ENCODE measurements at places on chromosomes 16 and 17. TPM values are rescaled to one million over a fixed set of nuclear protein-coding genes. Genes with fewer than 3 reads are reported as not detected.

DNA sequence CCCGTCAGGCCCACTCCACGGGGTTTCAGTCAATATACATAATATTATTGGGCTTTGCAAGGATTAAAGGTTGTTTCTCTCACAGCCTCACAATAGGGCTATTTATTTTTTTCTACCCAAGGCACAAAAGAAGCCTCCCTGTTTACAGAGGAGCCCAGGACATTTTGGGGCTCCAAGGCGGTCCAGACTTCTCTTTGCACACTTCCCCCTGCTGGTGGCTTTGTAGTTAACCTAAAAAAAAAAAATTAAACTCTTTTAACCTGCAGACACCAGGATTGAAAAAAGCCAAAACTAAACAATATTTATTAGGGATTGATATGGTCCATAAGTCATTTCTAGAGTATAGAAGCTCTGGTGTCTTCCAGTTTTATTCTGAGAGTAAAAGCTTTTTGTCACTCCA, 169.7 kb upstream of the ZFHX3 start:
- no peaks in the 10 kb centered on the region for H3K27me3 ChIP-seq
- no peak overlapping the region for H3K27ac ChIP-seq
- no peak for DNase-seq
- no peaks in the 10 kb centered on the region for H3K36me3 ChIP-seq

DNA sequence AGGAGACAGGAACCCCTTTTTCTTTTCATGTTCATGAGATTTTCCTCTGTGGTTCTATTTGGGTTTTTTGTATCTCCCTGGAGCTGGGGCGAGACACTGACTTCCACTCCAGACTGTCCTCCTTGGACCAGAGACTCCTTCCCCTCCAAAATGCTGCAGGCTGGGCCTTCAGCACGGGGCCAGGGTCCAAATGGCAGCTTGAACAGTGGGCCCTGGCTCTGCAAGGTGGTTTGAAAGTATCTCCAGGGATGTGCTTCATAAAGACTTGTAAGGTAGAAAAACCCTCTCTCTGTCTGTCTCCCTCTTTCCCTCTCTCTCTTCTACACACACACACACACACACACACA, 236.1 kb downstream of the ZNF423 start:
- no peaks in the 10 kb centered on the region for H3K4me1 ChIP-seq
- H3K4me3 ChIP-seq = no peak overlapping the region
- no peak for DNase-seq

DNA sequence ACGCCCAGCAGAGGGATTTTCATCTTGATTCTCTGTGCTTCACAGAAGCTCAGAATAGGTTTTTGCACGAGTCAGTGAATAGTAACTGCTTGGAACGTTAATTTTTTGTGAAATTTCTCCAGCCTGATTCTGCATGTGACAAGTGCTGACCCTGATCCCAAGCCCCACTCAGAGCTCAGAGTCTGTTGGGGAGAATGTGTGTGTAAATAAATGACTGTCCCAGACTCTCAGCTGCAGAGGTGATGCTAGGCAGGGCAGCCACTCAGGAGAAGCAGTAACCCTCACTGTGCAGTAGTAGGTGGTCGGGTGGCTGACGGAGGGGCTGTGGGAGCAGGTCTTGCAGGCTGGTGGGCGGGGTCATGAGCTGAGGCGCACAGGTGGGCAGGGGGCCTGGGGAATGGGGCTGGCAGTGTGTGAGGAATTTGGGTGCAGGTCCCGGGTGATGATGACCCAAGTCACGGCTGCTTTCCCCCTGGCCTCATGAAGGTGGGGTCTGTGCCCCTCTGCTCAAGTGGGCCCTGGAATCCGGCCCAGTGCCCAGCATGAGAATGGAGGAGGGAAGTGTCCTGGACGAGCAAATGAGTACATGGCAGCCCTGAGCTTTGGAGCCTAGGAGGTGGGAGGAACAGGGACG, 16.3 kb upstream of the FOXK2 start:
- no peak for DNase-seq
- H3K4me1 ChIP-seq = peaks cover under 1% of the 10 kb centered on the region
- H3K4me3 ChIP-seq = no peak overlapping the region
- H3K36me3 ChIP-seq = no peaks in the 10 kb centered on the region

DNA sequence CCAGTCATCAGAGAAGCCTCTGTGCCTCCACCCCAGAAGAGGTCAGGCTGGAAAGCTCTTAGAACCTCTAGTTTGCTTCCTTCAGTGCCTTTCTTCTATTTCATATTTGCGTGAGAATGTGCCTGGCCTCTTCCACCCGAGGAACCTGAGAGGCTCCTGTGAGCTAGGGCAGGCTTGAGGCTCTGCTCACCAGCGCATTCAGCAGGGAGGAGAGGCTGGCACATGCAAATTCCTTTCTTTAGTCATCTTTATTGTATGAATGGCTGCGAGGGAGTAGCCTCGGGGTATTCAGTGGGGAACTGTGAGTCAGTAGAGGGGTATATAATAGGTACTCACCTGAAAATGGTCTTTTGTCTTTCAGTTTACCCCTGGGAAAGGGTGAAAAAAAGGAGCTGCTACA, 268.3 kb downstream of the ABCC12 start:
- no peak overlapping the region for H3K27ac ChIP-seq
- no peaks in the 10 kb centered on the region for H3K36me3 ChIP-seq
- no peak overlapping the region for H3K4me3 ChIP-seq
- DNase-seq = no peak

- H3K4me1 ChIP-seq = no peaks in the 10 kb centered on the region
- no peaks in the 10 kb centered on the region for H3K27me3 ChIP-seq
- H3K36me3 ChIP-seq = no peaks in the 10 kb centered on the region
- no peak for DNase-seq
- no peak overlapping the region for H3K4me3 ChIP-seq
These were observed 14.9 kb downstream of the TFAP4 start for GRCh38 chr16:4257646-4258556.

Gene CSH1
- total RNA-seq = not detected

Gene SLC13A2
- total RNA-seq = not detected
